ENCODE measurements at places on chromosomes 16 and 17.

- no peak for DNase-seq
Measured at GRCh38 chr16:88983165-88983564, 6.2 kb upstream of the CBFA2T3 start.

DNA sequence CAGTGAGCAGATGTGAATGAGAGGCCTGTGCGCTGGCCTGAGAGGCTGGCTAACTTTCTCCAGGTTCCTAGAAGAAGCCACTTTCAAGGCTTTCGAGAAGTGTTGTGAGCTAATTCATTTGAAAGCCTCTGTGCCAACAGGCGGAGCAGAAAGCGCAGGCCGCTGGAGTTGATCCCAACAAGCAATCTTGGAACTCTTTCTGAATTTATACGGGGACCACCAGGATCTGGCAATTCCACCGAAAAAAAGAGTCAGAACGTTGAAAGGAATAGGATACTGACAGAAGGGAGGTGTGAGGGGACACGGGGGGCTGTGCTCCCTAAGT lies 71.3 kb upstream of the METRNL start:
- no peak for DNase-seq

DNA sequence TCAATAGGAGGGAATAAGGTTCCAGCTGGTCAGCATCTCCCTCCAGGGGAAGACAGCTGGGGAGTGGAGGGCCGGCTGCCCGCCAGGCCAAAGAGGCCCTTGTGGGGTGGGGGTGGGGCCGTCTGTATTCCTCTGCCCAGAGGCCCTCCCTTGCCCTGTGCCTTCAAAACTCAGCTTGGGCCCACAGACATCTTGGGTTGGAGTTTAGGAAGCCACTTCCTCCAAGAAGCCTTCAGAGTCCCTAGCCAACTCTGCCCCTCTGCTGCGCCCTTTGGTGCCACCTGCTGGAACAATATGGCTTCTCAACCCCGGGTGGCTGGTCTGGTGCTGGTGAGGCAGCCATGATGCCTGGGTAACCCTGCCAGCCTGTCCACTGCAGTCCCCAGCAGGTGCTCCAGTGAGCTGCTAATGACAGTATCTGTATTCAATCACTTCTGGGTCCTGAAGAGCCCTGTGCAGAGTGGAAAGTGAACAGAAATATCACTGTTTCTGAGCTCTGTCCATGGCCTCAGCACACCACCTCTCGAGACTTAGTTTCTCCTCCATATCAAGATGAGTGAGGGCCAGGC lies 16.7 kb downstream of the HSD11B2 start:
- no peak for DNase-seq

GRCh38 chr16:27671410-27671809 lies 121.5 kb downstream of the KATNIP start:
- DNase-seq: no peak
